Activated CD4-positive, alpha-beta T cell treated with anti-CD3 and anti-CD28 coated beads, Interleukin-2, amount 50 U/mL, for 1 hour (primary cell): ENCODE measurements at places on chromosomes 7 and 10.

GRCh38 chr7:137878333-137878961, 31.7 kb upstream of the DGKI start:
- no peak for DNase-seq

DNA sequence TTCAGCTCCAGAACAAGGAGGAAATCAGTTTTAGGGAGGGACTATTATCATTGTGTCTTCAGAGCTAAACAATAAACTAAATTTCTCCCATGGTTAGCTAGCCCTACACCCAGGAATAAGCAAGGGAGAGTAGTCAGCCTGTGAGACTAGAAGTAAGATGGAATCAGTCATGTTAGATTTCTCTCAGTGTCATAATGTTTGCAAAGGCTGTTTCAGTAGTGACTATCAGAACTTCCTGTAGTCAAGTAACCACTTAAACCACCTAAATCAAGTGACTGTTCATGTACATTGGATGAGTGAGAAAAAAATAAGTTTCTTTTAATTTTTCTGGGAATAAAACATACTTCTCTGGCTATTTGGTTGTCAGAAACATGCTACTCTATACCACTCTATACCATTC, 121.6 kb downstream of the KCND2 start:
- DNase-seq = no peak

- DNase-seq = no peak
These were observed 30.4 kb downstream of the KLRG2 start for GRCh38 chr7:139452958-139453672.

GRCh38 chr7:20107582-20107981, 109.6 kb downstream of the MACC1 start:
- DNase-seq = no peak

- no peak for DNase-seq
These were observed 23.5 kb downstream of the HTR7 start for GRCh38 chr10:90834326-90834725.

DNA sequence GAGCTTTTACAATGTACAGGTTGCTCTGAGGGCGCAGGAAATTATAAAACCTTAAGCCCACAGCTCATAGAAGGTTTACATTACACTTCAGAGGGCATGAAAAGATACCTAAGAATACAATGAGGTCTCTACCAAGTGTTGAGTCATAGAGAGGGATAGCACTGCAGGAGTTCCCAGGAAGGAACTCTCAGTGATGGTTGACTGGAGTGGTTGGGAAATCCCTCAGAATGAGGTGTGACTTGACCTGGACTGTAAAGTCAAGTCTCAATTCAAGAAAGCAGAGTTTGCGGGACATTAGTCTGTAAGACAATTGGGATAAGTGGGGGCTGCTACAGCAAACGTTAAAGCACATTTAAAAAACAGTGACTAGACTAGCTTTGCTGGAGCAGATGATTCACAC, 21.9 kb downstream of the TNKS2 start:
- DNase-seq = no peak

DNA sequence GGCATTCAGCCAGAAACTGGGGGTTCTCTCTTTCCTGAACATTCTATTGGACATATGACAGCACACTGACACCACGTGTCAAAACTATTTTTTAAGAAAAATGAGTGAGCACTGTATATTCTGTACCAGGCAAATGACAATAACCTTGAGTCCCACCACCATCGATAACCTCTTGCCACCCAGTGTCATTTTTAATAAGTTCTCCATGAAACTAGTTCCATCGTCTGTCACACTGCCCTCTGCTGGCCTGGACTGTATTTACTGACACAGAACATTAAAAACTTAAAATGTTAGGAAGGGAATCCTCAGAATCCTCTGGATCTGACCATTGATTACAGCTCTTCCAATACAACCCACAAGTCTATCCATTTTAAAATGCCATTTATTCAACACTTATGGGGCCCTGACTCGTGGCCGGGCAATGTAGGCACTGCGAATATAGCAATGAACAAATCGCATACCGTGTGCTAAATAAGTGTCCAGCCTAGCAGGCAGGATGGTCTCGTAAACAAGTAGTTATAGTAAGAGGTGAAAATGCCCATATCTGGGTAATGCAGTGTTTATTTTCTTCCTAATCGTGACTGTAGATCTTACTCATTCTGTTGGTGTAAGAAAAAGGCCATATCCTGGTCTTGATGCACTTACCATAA, 35.9 kb upstream of the CACNB2 start:
- peak; percentile 31 for DNase-seq

DNA sequence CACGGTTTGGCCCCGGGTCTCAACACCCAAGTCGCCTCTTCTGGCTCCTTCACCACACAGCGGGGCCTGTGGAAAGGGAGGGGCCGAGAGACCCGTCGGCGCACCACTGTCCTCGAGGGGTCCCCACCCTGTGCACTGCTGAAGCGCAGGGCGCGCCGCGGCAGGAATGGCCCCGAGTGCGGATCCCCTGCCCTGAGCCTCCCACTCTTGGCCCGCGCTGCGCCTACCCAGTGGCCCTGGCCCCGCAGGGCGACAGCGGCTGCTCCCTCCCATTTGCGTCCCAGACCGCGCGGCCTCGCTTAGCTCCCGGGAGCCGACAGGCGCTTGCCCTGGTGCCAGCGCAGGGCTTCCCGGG, 2.1 kb upstream of the SFMBT2 start:
- no peak for DNase-seq

- DNase-seq = no peak
These were observed 2.7 kb upstream of the ARHGAP22 start for GRCh38 chr10:48607356-48608278.

GRCh38 chr7:31466036-31466435, 47.9 kb upstream of the ITPRID1 start:
- no peak for DNase-seq

DNA sequence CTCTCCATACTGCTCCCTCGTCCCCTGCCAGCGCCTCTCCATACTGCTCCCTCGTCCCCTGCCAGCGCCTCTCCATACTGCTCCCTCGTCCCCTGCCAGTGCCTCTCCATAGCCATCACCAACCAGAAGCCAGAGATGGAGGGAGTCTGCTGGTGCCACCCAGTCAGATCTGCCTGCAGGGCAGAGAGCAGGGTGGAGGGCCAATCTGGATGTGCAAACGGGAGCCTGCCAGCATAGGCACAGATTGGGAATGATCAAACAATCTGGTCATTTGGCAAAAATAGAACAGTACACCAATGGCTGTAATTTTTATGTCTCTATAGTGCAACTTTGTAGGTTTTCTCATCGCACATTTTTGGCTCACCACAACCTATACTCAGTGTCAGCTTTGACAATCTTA, 76.9 kb upstream of the LRRC4 start:
- DNase-seq = no peak

DNA sequence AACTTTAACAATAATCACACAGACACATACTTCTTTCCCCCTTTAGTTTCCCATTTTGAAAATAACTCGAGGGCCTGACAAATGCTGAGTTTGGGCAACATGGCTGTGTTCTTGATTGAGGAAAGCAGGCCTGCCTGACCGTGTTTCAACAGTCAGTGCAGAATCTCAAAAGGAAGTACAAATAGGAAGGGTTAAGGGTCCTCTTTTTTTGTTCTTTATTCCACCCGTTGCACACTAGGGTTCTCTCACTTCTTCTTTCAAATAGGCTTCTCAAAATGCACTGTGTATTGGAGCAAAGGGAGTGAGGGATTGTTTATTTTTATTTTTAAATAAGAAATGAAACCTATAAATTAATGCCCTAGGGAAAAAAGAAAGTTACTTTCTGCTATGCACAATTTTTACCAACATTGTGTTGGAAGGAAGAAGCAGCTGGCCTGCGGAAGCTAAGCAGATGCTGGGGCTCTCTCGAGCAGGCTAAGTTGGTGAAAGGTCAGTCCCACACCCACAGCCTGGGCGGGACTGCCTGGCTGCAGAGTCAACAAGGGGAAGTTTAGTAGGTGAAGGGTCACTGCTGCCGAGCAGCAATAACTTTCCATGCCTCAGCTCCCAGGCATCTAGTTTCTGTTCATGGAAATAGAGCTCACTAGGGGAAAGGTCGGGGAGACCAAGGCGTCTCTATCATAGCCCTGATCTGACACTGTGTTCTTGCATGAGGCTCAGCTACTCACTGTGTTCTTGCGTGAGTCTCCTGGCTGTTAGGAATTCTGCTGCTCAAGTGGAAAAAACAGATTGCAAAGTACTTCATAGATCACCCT, 12.2 kb upstream of the PDK4 start:
- DNase-seq = no peak

DNA sequence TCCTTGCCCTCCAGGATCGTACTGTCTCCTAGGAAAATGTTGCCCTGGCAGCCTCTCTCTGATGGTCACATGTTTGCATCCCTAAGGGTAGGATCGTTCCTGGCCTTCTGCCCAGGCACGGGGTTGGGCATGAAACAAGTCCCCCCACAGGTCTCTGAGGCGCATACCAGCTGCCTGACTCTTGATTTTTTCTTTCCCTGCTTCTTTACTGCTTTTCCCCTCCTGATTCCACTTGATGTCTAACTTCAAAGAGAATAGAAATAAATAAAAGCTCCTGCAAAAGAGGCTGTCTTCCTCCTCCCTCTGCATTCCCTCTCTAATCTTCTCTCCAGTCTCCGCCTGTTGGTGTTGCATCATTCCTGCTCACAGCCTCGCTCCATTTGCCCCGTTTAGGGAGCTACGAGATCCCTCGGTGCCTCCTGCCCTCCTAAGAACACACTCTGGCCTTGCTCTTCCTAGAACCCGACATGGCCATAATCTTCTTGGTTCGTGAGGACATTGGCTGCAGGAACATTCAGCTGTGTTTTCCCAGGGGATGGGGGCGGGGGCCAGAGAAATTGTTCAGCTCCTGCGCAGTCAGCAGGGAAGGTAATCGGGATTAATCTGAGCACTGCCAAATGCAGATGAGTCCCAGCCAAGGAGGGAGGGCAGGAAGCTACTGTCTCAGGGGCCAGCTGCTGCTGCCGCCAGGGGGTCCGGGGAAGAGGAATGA, 26.0 kb downstream of the LEP start:
- DNase-seq = no peak

DNA sequence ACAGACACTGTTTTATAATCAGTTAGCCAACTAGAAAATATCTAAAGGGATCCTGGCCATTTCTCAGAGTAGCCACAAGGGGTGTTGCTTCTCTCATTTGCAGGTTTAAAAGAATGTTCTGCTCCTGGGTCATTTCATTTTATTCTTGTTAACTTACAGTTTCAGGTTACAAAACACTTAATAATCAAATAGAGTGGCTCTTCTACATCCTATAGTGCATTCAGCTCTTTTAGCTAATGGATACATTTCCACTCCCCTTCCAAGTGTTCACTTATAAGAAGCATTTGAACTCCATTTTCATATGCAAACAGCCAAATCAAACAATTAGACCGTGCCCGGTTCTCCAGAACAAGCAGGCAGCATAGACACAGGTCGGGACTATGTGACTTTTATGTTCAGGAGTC, 117.5 kb downstream of the TRIL start:
- DNase-seq = no peak

DNA sequence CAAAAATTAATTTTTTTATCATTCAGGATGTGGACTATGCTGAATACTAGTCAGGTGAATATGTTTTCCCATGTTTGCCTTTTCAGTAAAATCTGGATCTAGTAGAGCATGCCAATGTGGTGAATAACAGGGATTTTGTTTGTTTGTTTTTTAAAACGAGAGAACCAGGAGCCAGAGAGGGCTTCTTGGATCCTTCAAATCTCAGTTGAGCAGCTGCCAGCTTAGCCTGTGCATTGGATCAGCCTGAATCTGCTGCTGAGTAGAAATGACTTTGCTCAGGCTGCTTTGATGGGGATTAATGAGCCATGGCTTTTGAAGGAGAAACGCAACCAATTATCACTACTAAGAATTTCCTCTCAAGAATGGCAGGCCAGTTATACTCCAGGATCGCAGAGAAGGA, 493.8 kb downstream of the ARL4A start:
- DNase-seq = no peak

GRCh38 chr10:44805466-44806210, 105.5 kb upstream of the TMEM72 start:
- no peak for DNase-seq

- DNase-seq = no peak
These were observed 1.0 kb upstream of the FAM20C start for GRCh38 chr7:191105-191980.

- DNase-seq = no peak
These were observed 85.7 kb upstream of the GLCCI1 start for GRCh38 chr7:7882888-7883287.

DNA sequence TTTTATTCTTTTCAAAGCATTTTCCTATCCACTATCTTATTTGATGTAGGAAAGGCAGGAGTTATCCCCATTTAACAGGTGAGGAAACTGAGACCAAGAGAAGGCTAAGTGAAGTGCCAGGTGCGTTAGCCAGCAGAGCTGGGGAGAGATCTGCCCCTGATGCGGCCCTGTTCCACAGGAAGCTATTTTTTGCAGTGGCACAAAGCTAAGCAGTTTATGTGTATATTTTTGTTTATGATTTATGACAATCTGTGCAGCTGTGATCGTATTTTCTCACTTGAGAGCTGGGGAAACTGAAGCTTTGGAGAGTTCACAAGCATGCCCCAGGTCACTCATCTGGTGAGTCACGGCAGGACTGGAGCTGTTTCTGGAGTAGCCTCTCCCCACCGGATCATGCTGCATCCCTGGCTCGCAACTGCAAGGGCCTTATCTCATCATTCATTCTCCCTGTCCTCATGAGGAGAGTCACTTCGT, 38.8 kb downstream of the SLC29A3 start:
- DNase-seq = no peak

- DNase-seq = no peak
These were observed 5.2 kb downstream of the TAX1BP1 start for GRCh38 chr7:27745064-27745583.

DNA sequence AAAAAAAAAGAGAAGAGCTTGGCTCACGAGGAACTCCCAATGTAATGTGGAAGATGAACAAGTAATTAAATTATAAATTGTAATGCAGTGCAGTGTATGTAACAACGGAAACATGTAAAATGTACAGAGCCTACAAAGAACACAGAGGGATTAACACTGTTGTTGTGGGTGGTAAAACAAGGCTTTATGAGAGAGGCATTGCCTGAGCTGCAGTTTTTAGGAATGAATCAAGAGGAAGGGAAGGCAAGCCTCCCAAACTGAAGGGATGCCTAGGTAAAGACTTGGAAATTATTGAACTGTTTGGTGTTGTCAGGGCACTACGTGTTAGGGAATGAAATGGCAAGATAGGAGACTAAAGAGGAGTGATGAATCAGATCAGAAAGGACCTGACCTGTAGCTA, 213.7 kb downstream of the HTR7 start:
- no peak for DNase-seq

GRCh38 chr10:118980870-118981269, 48.6 kb upstream of the NANOS1 start:
- DNase-seq = no peak

DNA sequence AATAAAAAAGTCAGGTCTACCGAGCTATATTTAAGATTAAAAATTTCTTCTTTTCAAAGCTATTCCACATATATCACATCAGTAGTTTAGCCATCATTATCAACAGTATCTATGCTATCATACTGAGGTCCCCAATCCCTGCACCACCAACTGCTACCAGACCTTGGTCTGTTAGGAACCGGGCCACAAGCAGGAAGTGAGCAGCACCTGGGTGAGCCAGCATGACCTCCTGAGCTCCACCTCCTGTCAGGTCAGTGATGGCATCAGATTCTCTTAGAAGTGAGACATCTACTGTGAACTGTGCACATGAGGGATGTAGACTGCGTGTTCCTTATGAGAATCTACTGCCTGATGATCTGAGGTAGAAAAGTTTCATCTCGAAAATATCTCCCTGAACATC, 632.1 kb upstream of the KCND2 start:
- DNase-seq = no peak
